ENCODE measurements at places on chromosomes 5 and 9. TPM values are rescaled to one million over a fixed set of nuclear protein-coding genes. Genes with fewer than 3 reads are reported as not detected.

The SNAPC3 gene
- 44.3 TPM for total RNA-seq

The DNAJB5 gene
- 24.2 TPM for total RNA-seq

DNA sequence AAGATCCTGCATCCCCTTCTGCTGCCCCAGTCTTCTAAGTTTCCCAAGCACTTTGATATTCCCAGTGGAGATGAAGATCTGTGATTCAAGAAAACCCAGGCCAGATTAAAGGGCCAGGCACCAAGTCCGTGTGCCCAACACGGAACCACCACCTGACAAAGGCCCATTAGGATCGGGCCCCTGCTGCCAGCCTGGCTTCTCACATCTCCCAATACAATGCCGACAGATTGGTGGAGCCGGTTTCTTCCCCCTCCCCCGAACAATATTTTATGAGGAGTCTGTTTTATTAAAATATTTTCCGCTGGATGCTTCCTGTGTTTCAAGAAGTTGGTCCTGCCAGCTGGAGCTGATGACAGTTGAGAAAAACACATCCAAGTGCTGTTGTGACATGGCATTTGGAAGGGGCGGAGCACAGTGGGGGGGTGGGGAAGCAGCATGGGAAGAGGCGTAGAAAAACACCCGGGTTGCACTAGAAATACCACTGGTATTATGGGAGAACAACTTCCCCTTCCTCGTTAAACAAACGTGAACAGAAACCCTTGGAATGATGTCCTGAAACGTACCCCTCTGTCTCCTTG is 45.0 kb downstream of the CRB2 start:
- DNase-seq: peak; percentile 8
- no peak overlapping the region for H3K27ac ChIP-seq
- H3K36me3 ChIP-seq: no peaks in the 10 kb centered on the region

DNA sequence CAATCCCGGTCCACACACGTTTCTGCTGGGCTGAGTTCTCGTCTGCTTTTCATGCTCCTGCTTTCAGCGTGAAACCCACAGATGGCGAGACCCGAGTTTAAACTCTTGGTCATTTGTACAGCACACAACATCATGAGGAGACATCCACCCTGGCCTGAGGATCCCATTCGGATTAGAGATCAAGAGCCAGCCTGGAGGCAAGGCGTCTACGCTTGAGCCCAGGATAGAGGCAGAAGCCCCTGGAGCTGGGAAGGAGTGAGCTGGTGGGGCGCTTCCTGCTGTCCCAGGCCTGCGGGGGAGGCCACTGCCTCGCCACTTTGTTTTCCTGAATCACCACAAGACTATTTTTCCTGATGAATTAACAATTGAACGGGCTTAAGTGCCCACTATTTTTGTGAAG is 281.9 kb upstream of the IRX4 start:
- no peaks in the 10 kb centered on the region for H3K4me1 ChIP-seq
- no peak overlapping the region for H3K27ac ChIP-seq
- no peaks in the 10 kb centered on the region for H3K27me3 ChIP-seq
- DNase-seq: no peak

DNA sequence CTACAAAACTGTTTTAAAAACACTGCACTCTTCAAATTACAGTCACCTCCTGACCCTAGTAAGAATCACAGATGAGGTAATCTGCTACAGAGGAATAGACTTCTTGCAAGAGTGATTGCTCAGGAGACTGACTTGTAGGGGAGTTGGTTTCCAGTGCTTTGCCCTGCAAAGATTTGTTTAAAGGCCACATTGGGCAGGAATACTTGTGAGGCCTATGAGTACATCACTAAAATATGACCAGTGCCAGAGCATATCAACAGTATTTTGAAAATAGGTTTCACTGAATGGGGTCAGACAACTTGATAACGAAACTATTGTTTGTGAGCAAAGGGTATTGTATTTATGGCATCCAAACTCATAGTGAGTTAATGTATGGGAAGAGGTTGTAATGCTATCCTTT is 21.5 kb upstream of the CTNND2 start:
- DNase-seq: no peak
- H3K4me1 ChIP-seq: no peaks in the 10 kb centered on the region
- no peak overlapping the region for H3K4me3 ChIP-seq
- no peaks in the 10 kb centered on the region for H3K27me3 ChIP-seq

All from GM23248 (cell line).